Left ventricle myocardium inferior (tissue), 1 donor: ENCODE measurements at places on chromosomes 2 and 18. TPM values are rescaled to one million over a fixed set of nuclear protein-coding genes. Genes with fewer than 3 reads are reported as not detected.
A peak's percentile ranks its signal among the peaks of the same experiment; 100 is the strongest.

GRCh38 chr2:60463249-60463648 lies 90.2 kb downstream of the BCL11A start:
- peak; percentile 30 for DNase-seq

- DNase-seq: no peak
These were observed 494 bp downstream of the ANKZF1 start for GRCh38 chr2:219230059-219230540.

DNA sequence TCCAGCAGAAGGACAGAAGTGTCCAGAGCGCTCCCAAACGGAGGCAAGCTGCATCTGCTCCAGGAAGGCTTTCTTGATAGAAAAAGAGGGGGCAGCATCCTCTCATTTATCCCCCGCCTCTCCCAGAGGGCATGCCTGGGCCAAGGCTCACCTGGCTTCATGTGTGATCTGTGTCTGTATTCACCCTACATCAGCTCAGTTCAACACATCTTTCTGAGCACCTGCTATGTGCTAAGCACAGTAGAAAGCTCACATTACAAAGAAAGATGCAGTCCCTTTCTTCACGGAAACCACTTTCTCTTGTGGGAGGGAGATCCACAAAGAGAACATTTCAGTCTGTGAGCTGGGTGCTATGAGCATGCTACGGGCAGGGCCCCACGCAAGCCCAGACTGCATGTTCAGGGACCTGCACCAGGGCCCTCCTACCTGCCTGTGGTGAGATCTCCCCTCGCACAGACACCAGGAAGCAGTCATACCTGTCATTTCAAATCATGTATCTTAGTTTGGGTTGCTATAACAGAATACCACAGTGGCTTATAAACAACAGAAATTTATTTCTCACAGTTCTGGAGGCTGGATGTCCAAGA lies 90.7 kb downstream of the PDCL3 start:
- DNase-seq: no peak

GRCh38 chr2:170461889-170462288 lies 253.2 kb upstream of the SP5 start:
- no peak for DNase-seq

DNA sequence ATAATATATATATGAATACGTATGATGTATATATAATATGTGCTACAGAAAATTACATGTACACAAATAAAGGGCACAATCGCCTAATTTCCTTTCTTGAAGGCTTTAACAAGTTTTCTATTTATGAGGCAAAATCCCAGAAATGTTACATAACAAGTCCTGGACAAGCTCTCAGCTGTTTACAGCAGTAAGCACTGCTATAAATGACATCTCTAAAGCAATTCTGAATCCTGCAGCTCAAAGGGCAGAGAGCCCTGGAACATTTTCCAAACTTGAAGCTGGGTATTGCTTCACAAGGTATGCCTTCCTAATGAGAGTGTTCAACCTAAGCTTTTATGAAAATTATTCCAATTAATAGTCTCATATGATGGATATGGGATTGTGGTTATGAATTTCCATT lies 222.3 kb upstream of the GCFC2 start:
- DNase-seq: no peak

DNA sequence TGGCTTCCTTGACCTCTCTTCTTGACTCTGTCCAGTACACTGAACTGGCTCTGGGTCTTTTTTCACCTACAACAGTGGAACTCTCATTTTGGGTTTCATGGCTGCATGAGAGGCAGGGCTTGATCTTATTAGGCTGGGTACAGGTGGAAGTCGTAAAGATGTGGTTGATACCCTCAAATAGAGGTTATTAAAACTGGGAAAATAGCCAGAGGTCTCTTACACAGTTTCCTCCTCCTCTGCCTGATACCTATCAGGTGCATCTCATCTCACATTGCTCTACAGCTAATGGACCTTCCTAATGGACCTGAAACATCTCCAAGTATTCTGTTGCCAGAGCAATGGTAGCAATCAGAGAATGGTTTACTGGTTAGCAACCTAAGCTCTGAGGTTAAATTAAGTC lies 231.8 kb downstream of the ETAA1 start:
- DNase-seq: no peak

- no peak for DNase-seq
These were observed 241.4 kb upstream of the ACVR2A start for GRCh38 chr2:147603447-147603846.

The TBR1 gene
- total RNA-seq: not detected

The REG3A gene
- not detected for total RNA-seq

The NYAP2 gene
- total RNA-seq: not detected

The GAREM2 gene
- total RNA-seq: 0.93 TPM
